Activated T-cell treated with anti-CD3 and anti-CD28 coated beads, Interleukin-2, amount 50 U/mL, for 1 hour (primary cell): ENCODE measurements at places on chromosomes 12 and 14.

DNA sequence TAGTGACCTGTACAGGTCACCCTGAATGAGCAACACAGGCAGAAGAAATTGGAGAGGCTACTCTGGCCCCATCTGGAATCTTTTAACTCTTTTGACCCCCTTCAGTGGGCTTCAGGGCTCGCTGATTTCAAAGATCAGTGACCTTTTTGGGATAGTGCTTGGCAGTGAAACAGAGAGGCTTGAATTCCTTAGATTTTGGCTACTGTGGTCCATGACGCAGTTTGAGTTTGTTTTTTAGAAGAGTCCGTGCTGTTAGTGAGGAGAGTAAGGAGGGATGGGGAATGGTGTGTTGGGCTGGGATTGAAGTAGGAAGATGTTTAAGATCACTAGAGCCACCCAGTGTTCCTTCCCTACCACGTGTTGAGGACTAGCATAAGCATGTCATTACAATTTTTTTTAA is 16.5 kb downstream of the TMEM30B start:
- no peak for DNase-seq

- no peak for DNase-seq
These were observed 22.2 kb upstream of the PLEKHG3 start for GRCh38 chr14:64681796-64682710.

- DNase-seq: no peak
These were observed 15.0 kb upstream of the CIPC start for GRCh38 chr14:77083082-77083481.

- no peak for DNase-seq
These were observed 37.5 kb downstream of the P2RX7 start for GRCh38 chr12:121170151-121170550.

DNA sequence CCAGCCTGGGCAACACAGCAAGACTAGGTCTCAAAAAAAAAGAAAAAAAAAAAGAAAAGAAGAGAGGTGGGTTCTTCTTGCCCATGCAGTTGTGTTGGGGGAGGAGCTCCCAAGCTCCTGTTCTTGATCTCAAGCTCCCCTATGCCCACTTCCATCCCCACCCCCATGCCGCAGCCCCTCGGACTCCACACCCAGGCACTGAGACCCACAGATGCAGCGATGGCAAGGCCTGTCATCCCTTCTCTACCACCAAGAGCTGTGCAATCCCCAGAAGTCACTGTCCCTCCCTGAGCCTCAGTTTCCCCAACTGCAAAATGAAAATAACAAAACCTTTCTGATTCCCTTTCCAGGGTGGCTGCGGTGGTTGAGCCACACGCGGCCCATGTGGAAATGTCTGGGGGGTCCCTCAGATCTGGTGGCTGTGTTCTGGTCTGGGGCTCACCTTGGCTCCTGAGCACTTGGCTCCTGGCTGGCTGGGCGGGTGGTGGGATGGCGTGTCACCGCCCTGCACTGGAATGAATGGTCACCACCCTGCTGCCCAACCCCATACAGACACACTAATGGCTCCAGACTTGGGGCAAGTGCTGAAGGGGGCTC is 22.6 kb upstream of the KIF26A start:
- no peak for DNase-seq

DNA sequence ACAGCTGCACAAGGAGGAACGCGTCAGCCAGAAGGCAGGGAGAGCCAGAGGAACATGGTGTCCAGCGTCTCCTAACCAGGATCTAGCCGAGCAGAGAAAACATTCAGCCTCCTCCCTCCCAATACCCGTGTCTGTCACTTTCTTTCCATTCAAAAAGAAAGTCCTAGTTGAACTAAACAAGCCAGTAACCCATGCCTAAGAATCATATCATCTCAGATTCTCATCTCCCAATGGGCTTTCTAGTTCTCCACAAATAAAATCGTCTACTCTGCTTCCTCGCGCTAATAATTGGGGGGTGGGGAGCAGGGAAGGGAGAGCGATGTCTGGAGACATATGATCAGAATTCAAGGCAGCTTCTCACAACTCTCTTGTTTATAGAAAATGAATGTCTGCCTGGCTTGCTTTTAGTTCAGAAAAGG is 7.4 kb downstream of the NKX2-1 start:
- no peak for DNase-seq

- DNase-seq: no peak
These were observed 1.4 kb downstream of the DENND5B start for GRCh38 chr12:31589598-31589903.

DNA sequence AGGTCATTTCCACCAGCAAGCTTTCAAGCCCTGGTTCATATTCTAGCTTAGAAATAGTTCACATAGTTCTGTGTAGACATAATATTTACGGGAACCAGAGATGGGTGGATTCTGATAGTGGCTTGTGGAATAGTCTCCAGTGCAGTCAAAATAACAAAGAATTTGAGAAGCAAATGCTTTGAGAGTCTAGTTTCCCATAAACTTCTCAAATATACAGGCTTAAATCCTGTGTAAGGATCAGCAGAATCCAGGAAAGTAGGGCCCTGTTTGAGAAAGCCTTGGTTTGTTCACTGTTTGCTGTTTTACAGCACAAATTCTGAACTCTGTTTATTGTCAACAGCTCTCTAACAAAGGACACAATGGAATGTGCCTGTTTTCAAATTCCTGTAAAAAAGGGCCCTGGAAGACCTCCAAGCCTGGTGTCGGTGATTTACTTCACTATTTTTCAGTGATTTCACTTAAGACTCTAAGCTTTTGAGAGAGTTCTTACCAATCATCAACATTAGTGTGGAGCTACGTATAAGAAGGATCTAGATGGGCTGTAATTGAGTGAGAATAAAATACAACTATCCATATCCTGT is 11.4 kb upstream of the FOS start:
- no peak for DNase-seq

DNA sequence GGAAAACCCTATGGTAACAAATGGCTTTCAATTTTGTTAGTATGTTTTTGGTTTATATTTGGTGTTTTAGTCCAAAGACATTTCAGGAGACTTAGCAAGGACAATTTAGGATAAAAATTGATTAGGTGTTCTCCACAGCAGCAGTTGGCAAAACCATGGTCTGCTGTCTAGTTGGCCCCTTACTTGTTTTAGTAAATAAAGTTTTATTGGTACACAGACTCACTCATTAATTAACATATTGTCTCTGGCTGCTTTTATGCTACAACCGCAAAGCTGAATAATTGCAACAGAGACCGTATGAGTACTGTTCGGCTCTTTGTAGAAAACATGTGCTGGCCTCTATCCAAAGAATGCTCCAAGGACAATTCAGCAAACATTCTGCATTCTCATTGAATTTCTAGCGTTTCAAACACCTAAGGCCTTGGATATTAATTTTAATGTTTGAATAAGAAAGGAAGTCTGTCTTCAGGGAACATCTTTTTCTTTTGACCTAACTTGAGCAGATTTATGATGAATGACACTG is 77.7 kb downstream of the CCDC92 start:
- no peak for DNase-seq

- DNase-seq: no peak
These were observed 92.7 kb upstream of the DCD start for GRCh38 chr12:54740882-54741281.

DNA sequence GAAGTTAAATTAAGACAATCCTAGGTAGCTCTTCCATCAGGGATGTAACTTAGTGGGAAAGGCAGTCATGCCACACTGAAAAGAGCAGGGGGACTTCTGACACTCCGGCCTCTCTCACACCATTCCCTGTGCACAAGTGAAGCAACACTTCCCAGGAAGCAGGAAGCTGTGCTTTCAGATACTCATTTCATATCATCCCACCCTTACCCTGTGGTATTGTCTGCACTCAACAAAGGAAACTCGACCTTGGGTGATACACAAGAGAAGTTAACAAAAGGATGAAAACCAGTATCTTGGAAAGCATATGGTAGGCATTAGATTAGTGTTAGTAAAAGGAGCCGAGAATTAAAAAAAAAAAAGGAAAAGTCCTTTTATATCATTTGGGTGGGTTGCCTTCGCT is 61.3 kb upstream of the MDM1 start:
- no peak for DNase-seq

DNA sequence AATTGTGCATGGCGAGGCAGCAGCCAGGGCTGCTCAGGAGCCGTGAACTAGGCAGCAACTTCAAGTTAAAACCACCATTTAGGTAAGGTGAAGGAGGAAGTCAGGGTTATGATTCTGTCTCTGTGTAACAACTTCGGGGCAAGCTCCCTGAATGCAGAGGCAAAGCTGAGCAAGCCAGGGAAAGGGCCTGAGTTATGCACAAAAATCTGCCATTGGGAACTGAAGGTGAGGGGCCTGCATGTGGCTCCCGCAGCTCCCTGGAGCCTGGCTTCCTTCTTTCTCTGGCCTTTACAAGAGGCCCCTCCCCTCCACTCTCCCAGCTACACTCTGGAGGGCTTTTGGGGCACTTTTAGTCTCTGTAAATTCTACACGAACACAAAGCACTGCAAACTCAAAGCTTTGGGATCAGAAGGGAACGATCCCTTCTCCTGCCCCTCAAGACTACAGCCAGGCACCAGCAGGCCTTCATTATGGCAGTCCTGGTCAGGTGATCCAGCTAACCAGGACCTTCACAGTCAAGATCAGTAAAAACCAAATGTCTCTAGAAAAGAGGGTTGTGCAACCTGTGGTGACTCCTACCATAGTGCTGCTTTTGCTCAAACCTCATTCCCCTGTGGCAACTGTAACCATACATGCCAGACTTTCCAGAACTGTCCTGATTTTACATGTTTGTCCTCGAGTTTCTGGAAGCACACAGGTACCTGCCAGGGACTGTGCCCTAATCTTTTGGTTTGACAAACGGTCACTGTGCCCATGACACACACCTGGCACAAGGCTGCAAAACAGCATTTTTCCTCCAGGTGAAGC is 67.2 kb upstream of the PTGR2 start:
- DNase-seq: no peak

GRCh38 chr14:71783786-71784185 is 148.4 kb upstream of the RGS6 start:
- DNase-seq: no peak

DNA sequence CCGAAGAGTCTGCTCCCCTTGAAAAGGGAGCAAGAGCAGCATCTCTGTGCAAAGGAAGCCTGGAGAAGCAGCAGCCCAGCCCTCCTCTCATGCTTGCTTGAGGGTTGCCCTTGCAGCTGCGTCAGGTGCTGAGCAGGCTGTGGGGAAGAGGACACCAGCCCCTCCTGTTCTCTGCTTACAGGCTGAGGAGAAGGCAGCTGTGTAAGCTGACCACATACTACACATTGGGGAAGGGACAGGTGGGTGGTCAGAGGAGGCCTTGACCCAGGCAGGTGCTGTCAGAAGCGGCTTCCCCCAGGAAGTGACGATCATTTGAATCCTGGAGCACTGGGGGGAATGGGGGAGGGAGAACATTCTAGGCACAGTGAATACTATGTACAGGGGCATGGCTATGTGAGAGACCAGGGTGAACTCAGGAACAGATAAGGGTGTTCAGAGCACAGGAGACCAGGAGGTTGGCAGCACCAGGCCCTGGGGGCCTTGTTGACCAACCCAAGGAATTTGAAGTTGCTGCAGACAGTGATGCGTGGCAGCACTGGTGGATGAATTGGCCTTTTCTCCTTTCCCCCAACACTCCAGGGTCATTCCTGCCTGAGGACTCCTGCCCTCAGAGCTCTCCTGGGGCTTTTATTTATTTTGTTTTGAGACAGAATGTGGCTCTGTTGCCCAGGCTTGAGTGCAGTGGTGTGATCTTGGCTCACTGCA is 2.7 kb upstream of the KLC1 start:
- no peak for DNase-seq

DNA sequence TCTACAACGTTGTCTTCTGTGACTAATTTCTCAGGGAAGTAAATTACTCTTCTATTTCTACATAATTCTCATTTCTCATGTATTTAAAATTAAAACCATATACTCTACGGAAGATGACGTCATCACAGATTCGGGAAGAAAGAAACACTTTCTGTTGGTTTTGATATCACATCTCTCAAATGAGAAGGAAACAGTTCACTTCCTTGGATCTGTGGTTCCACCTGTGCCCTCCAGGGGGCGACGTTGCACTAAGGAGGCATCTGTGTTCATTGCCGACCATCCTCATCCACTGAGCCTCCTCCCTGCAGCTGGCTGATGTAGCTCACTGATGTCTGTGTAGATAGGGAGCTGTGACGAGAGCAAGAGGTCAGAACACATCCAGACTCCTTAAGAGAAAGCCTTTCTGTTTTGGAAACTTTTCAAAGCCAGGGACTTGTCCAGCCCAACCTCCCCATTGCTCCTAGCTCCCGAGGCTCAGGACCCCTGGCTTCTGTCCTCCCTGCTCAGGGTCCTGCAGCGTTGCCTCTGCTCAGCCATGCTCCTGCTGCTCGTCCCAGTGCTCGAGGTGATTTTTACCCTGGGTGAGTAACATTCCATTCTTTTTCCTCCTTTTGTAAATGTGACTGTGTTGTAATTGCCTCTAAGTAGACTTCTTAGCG is 172.7 kb upstream of the OR4E1 start:
- DNase-seq: peak; percentile 75

- DNase-seq: no peak
These were observed 8.0 kb downstream of the IL22 start for GRCh38 chr12:68245180-68246021.

DNA sequence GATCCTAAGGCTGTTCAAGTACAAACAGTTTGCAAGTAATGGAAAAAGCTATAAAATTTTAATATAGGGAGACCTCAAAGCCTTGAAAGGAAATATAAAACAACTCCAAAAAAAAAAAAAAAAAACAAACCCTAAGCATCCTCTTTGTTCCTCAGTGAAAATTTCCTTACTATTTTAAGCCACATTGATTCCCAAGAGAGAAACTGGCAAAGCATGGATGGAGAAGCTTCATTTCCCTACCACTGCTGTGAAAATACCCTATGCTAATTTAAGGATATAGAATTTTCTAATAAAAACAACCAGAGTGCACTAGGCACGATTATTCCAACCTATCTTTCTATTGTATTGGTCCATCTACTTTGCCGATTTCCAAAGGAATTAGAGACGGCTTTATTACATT is 283.1 kb downstream of the CACNA1C start:
- no peak for DNase-seq

GRCh38 chr12:128661226-128661569 is 162.6 kb downstream of the SLC15A4 start:
- DNase-seq: no peak

GRCh38 chr14:94385553-94386057 is 2.8 kb downstream of the SERPINA1 start:
- DNase-seq: no peak

DNA sequence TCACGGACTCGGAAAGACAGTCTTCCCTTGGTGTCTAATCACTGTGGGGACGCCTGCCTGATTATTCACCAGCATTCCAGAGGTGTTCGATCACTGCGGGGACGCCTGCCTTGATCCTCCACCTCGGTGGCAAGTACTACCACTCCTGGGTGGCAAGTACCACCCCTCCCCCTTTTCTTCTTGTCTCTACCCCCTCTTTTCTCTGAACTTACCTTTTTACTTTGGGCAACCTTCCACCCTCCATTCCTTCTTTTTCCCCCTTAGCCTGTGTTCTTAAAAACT is 12.0 kb upstream of the LGMN start:
- no peak for DNase-seq

DNA sequence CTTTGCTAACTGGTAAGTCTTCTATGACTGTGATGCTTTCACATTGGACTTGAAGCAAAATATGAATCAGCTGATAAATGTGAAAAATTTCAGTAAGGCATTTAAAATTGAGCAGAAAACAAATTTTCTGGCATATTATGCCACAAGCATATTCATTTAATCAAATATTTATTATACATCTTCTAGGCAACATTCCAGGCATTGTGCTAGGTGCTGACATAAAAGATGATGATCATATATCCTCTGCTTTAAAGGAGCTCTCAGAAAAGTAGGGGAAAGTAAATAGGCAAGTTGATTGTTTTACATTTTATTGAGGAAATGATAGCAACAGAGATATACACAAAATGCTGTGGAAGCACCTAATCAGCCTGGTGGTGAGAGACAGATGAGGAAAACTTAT is 248.9 kb downstream of the SLC16A7 start:
- no peak for DNase-seq
